ENCODE measurements at places on chromosomes 5 and 9.
A peak's percentile ranks its signal among the peaks of the same experiment; 100 is the strongest.

DNA sequence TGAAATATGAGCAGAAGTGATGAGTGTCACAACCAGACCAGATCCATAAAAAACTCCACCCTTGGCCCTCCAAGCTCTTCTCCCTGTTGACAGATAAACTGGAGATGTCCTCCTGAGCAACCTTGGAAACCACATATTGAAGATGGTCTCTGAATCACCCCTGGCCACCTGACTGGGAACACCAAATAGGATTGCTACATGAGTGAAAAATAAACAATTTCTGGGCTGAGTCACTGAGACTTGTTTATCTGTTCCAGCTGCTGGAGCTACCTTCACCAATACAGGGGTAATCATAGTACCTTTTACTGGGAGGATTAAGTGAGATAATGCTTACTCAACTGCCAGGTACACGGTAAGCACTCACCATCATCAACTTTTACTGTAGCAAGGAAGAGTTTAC, 53.3 kb downstream of the PCA3 start:
- no peak for DNase-seq

DNA sequence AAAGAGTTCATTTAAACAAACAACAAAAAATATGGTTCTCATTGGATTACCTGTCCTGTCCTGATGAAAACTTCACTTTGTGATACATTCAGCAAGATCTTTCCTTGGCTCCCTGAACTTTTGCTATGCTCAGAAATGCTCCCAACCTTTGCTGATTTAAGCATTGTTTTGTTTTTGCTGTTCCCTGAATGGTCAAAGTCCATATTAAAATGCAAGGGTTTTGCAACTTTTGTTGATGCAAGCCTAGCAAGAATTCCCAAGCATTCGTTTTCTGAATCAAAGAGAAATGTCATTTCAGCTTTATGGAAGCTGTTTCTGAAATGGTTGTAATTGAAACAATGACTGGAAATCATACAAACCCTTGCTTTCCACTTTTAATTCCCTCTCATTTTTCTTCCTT, 3.1 kb upstream of the SFXN1 start:
- no peak for DNase-seq

DNA sequence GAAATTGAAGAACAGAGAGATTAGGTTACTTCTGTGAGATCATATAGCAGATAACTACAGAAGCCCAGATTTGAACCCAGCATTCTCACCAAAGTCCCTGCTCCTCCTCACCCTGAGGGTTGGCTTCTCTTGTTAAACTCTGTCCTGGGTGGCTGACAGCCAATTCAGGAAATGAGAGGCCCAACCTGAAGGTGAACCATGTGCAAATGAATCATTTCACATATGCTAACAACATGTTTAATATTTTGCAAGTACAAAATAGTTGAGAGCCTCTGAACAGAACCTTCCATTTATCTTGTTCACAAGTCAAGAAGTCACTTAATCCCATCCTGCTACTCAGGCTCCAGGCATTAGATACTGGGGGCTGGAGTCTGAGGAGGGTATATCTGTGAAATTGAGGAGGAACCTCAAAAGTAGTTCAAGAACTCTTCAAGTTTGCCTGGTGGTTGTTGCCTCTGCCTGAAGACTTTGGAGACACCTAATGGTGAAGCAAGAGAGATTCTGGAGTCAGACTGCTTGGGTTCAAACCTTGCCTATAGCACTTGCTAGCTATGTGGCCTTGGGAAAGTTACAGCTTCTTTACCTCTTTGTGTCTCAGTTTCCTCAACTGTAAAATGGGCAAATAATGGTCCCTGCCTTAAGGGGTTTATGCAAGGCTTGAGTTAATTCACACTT, 564.0 kb downstream of the PSAT1 start:
- DNase-seq = no peak

- DNase-seq = no peak
Observed at GRCh38 chr5:171450423-171451331, 31.2 kb downstream of the FGF18 start.

DNA sequence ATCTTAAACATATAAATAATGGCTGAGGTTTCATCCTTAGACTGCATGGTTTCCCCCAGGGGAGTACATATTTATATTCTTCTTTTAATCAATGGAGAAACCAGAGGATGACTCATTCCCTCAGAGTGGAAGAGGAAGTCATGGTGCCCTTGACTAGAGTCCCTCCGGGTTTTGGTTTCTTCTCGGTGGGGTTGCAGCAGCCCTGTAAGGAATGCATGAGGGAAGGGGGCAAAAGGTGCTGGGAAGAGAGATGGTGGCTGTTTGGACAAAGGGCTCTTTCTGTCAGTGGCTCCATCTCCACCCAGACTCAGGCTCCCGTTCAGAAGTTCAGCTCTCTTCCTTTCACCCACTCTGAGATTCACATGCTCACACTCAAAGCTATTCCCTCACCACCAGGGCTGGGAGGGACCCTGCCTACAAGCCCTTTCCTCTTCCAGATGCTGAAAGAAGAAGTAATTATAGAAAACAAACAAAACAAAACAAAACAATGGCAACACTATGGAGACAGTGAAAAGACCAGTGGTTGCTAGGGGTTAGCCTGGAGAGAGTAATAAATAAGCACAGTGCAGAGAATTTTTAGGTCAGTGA, 129.8 kb upstream of the IL12B start:
- DNase-seq = no peak

GRCh38 chr5:113761594-113761993, 248.1 kb downstream of the YTHDC2 start:
- no peak for DNase-seq

DNA sequence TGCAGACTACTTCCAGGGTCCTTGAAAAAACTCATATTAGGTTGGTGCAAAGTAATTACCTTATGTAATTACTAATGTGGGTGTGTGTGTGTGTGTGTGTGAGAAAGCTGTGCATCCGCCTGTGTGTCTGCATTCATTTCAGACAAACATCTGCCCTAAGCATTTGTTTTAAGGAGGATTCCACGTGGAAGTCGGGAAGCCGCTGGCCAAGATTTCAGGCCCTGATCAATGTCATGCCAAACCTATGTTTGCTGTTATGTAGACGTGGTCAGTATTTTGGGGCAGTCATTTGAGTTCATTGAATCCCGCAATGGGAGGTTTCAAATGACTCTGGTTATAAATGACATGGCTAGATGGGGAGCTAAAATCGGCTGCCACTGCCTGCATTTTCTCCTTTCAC, 33.6 kb upstream of the BASP1 start:
- DNase-seq = no peak

- DNase-seq = peak; percentile 46
Observed at GRCh38 chr5:135501965-135502364, 33.8 kb downstream of the NEUROG1 start.

DNA sequence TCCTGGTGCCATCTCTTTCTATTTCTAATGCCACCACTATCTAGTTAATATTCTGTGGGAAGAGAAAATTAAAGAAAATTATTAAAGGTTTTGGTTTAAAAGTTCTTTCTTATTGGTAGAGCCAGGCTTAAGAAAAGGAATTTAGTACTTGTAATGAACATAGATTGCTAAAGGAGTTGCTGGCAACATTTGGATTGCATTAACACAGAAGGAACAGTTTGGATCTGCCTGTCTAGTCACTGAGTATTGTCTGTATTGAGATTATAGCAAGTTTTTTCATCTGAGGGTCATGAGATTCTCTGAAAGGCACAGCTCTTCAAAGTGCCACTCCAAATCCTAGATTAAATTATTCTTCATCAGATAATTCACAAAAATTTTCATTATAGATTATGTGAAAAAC, 32.0 kb downstream of the FSD1L start:
- no peak for DNase-seq

GRCh38 chr5:35672995-35673394, 55.3 kb downstream of the SPEF2 start:
- no peak for DNase-seq

GRCh38 chr9:88829276-88829675, 162.0 kb upstream of the S1PR3 start:
- no peak for DNase-seq

- no peak for DNase-seq
Observed at GRCh38 chr9:127535834-127536233, 76.2 kb upstream of the STXBP1 start.

GRCh38 chr5:64722588-64722987, 32.3 kb downstream of the SHISAL2B start:
- DNase-seq = no peak

DNA sequence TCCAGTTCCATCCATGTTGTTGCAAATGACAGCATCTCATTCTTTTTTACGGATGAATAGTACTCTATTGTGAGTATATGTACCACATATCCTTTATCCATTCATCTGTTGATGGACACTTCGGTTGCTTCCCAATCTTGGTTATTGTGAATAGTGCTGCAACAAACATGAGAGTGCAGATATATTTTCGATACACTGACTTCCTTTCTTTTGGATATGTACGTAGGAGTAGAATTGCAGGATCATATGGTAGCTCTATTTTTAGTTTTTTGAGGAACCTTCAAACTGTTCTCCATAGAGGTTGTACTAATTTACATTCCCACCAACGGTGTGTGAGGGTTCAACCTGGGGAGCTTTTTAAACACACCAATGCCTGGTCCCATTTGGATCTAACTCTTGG, 22.3 kb downstream of the GALNT12 start:
- no peak for DNase-seq

DNA sequence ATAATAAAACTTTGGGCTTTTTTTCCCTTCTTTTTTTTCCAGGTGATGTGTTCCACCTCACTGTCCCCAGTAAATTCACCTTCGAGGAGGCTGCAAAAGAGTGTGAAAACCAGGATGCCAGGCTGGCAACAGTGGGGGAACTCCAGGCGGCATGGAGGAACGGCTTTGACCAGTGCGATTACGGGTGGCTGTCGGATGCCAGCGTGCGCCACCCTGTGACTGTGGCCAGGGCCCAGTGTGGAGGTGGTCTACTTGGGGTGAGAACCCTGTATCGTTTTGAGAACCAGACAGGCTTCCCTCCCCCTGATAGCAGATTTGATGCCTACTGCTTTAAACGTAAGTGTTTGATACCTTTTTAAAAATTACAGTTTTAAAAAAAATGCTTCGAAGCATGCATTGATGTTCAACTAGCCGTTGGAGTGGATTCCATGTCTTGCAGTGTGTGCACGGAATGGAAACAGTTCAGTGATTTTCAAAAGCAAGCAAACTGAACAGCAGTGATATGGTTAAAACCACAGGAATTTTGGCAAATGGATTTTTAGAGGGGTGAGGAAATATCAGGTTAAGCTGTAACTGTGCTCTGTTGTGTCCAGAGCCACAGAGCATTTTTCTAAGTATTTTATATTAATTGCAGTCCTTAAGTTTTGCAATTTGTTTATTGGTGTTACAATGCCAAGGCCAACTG, 40.7 kb downstream of the VCAN start:
- no peak for DNase-seq

GRCh38 chr9:84374013-84374412, 33.5 kb upstream of the SLC28A3 start:
- DNase-seq = no peak

- no peak for DNase-seq
Observed at GRCh38 chr9:129671519-129671918, 6.1 kb downstream of the PRRX2 start.

DNA sequence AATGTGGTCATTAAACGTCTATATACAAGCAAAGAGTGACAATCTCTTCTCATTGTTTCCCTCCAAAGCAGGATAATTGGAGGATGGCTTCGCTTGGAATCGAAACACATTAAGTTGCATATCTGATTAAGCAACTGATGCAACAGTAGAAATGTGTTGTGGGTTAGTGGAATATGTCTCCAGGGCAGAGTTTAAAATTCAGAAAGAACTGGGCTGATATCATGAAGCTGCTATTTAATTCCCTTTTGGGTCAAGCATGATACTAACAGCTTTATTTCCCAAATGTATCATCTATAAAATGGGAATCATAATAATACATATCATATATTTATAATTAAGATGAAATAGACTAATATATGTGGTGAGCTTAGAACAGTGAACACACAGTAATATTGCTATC, 1763.0 kb upstream of the C9orf72 start:
- DNase-seq = no peak

DNA sequence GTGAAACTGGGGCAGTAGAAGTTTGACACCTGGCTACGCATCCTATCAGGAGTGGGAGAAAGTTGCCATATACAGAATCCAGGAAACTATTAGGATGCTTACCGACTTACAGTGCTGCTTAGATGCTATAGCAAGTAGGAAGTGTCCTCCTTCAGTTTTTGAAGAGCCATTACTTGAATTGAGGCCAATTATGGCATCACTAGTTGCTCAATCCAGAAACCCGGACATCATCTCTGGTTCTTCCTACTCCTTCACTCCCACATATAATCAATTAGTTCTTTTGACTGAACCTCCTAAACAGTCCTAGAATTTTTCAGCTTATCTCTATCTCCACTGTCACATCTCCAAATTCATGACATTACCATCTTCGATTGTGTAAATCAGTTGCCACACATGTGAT, 41.8 kb upstream of the UGCG start:
- DNase-seq = no peak

DNA sequence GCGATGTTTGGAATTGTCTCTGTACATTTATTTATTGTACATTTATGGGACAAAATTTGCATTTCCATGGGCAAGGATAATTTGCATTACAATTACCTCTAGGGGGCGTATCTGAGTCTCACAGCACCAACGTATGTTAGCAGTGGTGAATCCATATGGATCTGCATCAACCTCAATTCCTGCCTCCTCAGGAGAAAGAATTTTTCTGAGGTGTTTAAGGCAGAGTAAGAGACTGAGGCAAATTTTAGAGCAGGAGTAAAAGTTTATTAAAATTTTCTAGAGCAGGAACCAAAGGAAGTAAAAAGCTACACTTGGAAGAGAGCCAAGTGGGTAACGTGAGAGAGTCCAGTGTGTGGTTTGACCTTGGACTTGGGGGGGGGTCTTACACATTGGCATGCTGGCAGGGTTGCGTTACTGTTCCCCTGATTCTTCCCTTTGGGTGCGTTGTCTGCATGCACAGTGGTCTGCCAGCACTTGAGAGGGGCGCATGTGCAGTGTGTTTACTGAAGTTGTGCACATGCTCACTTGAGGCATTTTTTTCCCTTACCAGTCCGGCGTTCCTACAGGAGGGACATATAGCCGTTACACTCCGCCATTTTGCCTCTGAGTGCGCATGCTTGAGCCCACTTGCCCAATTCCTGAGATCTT, 21.0 kb upstream of the RAB14 start:
- DNase-seq = peak; percentile 41

- DNase-seq = no peak
Observed at GRCh38 chr5:4205398-4205797, 609.8 kb downstream of the IRX1 start.

DNA sequence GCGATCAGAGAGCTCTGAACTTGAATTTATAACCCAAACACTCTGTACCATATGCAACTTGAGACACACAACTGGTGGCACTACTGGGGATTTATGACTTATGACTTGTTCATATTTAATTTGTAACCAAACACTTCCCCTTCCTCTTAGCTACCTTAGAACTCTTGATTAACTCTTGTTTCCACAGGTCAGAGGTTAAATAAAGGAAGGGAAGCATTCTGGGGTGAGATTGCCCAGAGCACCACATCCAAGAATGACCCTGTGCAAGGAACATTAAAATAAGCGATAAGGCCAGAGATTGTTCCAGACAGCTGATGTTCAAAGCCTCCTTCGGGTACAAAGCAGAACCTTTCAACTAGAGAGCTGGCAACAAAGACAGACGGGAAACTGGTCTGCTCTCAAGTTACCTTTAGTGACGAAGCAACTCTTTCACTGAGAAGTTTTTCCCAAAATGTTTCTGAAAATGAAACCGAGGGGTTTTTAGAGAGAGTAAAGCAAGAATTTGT, 242.6 kb downstream of the DENND1A start:
- DNase-seq = no peak

GRCh38 chr5:99004960-99005359, 76.2 kb upstream of the CHD1 start:
- DNase-seq = no peak

GRCh38 chr5:175226506-175226905, 217.5 kb downstream of the DRD1 start:
- no peak for DNase-seq

GRCh38 chr9:128344931-128345605, 4.7 kb downstream of the SLC27A4 start:
- DNase-seq = no peak

Measured in NCI-H1105 (cell line).